ENCODE measurements at places on chromosomes 6 and 20.

DNA sequence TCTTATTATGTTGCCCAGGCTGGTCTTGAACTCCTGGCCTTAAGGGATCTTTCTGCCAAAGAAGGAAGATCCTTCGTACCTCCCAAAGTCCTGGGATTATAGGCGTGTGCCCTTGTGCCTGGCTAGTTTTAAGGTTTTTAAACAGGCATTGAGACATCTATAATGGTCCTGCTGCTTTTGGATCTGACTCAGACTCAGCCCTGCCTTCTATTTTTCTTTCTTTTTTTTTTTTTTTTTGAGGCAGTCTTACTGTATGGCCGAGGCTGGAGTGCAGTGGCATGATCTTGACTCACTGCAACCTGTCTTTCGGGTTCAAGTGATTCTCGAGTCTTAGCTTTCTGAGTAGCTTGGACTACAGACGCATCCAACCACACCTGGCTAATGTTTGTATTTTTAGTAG lies 73.7 kb downstream of the PHF20 start:
- DNase-seq = no peak

DNA sequence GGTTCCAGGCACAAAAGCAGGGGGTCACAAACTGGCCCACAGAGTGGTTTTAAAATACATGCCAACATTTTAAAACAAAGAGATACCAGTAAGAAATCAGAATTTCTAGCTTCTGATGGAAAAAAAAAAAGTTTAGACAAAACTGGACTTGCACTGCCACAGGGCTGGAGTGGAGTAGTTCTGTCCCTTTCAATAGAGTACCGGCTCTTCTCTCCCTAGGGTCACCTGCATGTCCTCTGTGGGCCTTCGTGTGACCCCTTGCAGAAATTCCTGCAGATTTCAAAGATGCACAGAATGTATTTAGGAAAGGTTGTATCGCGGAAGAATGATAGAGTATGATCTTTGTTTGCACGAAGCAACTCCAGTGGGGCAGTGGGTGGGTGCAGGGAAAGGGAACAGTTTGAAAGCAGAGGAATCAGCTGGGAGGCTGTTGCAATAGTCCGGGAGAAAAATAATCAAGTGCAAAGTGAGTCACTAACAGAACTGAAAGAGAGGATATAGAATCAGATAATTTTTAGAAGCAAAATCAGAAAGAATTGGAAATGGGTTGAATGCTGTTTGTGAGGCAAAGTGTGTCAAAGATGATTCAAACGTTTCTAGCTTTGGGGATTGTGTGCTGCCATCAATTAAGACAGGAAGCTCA lies 97.3 kb upstream of the STXBP5 start:
- no peak for DNase-seq

DNA sequence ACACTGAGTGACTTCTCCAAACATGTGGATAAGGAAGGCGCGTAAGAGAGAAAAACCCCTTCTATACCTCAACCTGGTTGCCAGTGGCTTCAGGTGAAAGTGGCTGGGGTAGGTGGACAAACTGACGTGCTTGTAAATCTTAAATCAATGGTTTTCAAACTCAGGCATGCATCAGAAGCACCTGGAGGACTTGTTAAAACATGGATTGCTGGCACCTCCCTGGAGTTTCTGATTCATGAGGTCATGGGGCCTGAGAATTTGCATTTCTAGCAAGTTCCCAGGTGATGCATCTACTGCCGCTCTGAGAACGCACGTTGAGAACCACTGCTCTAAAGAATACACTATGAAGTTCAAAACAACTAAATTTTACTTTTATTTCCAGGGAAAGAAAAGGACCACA lies 31.9 kb upstream of the TAB2 start:
- DNase-seq = no peak

DNA sequence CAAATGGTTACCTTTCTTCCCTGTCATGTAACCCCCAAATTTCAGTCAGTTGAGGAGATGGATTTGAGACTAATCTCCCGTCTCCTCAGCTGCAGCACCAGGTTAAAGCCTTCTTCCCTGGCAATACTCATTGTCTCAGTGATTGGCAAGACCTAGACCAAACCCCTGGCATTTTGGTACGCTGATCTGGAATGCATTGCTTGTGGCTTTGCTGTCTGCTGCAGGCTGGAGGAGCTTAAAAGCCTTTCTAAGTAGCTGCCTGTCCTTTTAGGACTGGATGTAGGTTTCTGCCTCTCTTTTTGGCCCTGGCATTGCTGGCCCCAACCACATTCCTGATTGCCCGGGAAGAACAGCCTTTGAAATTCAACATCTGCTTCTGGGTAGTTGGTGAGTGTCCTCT lies 729.6 kb upstream of the GJE1 start:
- DNase-seq = no peak

DNA sequence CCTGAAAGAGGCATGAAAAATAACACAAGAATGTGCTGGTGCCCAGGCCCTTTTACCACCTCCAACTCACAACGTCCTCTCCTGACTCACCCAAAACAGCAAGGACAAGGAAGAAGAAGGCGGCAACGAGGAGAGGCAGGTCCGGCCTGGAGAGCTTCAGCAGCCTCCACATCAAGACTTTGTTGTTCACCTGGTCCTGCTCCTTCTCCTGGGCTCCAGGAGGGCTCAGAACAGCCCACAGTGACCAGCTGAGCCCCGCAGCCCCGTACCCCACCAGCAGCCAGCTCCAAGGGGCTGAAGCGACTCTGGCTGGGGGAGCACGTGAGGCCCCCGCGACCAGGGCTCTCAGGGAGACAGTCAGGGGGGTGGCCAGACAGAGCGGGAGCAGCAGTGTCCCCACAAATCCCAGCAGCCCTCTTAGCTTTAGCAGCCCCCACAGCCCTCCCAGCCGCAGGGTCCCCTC lies 857 bp downstream of the TAP2 start:
- DNase-seq = no peak

GRCh38 chr6:135006386-135006914 lies 48.2 kb downstream of the HBS1L start:
- DNase-seq = no peak

DNA sequence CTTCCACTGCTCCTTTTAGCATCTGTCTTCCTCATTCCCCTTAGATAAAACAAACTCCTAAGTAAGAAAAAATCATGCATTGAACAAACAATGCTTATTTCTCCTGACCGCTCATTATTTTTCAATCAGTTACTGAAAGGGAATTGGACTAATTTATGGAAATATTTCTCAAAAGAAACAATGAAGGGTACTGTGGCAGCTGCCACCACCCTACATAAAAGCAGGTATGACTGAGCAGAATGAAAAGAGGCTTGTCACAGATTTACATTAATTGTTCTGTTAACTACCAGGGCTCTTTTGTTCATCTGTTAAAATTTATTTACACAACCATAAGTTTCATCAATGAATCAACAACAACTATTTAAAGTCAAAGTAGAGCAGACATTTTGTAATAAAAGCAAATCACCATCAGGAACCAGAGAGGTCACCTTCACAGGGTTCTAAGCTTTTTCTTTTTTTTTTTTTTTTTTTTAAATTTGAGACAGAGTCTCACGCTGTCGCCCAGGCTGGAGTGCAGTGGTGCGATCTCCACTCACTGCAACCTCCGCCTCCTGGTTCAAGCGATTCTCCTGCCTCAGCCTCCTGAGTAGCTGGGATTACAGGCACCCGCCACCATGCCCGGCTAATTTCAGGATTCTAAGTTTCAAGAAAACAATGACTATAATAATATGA lies 204.0 kb downstream of the PTPRK start:
- no peak for DNase-seq

GRCh38 chr6:80489911-80490635 lies 383.6 kb downstream of the BCKDHB start:
- DNase-seq = no peak

- DNase-seq = no peak
These were observed 78.5 kb upstream of the AHI1 start for GRCh38 chr6:135576055-135576454.

GRCh38 chr6:156715839-156716238 lies 61.3 kb upstream of the ARID1B start:
- DNase-seq = no peak

DNA sequence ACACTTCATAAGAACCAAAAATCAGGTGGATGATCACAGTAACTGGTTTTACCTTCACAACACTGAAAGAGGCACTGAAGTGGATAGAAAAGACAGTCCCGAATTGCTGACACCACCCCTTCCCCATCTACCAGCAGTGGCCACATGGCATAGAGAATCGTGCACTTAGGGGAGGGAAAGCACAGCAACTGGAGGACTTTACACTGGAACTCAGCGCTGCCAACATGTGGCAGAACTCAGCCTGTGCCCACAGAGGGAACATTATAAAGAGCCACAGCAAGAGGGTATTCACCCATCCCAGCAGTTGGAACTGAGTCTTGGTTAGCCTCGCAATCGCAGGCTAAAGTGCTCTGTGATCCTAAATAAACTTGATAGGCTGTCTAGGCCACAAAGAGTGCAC lies 6.5 kb upstream of the KIAA1586 start:
- no peak for DNase-seq
